ENCODE measurements at places on chromosomes 6 and 20.

GRCh38 chr20:58012731-58013510 lies 215.5 kb downstream of the ANKRD60 start:
- no peak for DNase-seq

DNA sequence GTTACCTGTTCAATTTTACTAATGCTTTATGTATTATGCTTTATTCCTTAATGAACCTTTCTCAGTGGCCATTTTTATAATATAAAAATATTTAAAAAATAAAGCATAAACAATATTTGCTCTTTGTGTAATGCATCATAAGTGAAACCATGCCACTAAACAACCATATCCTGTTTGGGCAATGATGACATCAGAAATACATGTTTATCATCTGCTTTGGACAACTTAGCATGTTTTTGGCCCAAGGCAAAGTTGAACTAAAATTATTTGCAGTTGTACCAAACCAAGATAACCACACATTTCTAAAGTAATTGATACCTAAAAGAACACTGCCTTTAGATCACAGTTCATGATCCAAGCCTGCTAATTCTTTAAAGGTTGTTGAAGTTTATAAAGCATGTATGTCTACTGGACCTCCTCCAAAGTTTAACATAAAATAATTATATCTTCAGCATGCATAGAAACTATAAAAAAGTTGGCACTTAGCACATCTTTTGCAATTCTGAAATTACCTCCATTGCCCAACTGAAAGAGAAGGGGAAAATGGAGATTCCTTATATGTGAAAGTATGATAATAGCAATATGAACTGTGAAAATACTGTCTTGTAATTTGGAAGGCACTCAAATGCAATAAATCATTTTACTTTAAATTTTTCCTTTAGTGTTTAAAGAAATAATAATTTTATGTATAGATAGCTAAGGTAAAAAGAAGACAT lies 325.6 kb upstream of the RUNX2 start:
- DNase-seq: no peak

DNA sequence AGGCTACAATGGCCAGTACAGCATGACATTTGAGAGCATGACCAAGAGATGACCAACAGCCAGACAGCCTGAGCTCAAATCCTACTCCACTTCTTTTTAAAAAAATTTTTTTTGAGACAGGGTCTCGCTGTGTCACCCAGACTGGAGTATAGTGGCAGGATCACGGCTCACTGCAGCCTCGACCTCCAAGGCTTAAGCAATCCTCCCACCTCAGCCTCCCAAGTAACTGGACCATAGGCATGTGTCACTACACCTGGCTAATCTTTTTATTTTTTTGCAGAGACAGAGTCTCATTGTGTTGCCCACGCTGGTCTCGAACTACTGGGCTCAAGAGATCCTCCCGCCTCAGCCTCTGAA lies 42.9 kb downstream of the NOL4L start:
- DNase-seq: no peak

DNA sequence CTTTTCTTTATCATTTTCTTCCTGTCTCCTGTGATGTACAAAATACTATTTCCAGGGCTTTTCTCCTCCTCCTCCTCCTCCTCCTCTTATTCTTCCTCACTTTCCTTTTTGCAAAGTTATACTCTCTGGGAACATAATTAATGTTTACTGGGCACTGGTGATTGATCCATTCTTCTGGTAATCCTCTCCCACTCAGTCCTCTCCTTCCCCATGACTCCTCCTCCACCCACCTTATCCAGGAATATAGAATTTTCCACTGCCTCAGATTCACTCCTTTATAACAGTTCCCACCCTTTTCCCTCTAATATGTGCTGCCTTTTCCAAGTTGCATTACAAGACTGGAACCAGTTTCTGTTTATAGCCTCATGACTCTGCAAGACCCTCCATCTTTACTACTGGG lies 62.5 kb upstream of the IYD start:
- DNase-seq: no peak

DNA sequence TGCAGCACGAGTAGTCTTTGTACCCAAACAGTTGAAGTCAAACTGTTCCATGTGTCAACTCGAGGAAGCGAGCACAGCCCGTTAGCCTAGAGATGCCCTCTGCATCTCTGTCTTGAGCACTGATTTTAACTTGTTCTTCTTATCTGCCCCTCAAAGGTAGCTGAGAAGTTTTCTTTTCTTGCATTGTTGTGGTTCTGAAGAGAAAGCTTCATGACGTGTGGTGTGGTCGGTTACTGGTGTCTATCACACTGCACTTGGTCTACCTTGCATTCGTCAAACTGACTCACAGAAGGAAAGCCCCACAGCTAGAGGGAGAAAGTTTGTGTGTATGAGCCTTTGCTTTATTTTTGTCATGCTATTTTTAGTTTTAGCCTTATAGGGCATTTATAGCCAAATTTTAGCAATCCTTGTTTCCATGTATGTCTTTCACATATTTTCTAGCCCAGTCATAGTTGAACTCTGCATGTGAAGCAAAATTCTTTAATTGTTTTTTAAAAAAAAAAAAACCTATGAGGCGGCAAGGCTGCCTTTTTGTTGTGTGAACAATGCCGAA lies 115.1 kb downstream of the JAG1 start:
- DNase-seq: no peak

GRCh38 chr20:11372876-11373790 lies 544.6 kb upstream of the BTBD3 start:
- DNase-seq: no peak

- peak; percentile 81 for DNase-seq
These were observed 734 bp downstream of the TPBG start for GRCh38 chr6:82364087-82365015.
